ENCODE measurements at places on chromosomes 12 and 14.
A peak's percentile ranks its signal among the peaks of the same experiment; 100 is the strongest.

DNA sequence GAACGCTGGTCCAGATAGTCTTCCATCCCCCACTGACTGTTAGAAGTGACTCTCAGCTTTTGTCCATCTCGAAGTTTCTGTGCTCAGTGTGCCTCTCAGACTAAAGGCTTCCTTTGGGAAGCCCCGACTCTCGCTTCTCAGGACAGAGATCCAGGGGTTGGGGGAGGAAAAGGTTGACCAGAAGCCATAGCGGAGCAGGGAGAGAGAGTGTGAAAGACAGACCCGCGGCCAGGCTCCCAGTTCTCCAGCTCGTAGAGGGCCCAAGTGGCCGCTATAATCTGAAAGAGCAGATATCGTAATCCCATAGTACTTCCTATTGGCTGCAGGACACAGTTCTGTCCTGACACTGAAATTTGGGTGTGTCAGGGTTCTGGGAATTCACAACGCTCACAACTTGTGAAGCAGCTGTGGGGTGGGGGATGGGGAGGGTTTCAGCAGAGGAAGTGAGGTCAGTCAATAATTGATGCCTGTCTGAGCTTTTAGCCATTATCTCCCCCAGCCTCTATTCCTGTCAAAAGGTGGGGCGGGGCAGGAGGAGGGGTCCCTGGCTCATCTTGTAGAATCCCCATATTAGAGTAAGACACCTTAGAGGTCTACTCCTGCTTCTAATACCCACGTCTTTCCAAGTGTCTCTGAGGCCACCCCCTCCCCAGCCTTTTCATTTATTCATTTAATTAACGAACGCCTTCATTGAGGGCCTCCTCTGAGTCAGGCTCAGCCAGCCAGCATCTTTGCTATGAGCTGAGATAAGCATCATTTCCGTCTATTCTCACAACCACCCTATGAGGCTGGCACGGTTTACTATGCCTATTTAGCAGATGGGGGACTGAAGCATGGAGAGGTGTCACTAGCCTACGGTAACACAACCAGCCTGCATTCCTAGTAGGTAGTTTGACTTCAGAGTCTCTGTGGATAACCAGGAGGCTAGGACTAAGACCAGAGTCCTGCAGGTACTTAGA is 1.6 kb upstream of the ACVRL1 start:
- no peak for DNase-seq

GRCh38 chr12:77433799-77434198 is 368.4 kb upstream of the E2F7 start:
- DNase-seq = no peak

DNA sequence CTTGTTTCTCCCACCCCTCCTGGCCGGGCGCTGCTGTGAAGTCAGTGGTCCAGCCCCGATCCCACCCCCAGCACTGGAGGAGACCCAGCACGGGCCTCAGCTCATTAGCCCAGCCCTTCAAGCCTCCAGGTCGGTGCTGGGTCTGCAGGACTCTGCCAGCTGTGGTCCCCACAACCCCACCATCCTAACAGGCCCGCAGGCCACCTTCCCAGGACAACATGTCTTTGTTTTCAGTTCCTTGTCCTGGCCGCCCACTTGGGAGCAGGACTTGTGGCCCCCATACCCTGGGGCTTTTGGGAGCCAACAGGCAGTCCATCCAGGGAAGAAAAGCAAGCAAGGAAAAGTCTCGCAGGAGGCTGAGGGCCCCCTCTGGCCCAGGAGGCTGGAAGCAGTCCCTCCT is 60.0 kb downstream of the HRK start:
- DNase-seq = no peak

DNA sequence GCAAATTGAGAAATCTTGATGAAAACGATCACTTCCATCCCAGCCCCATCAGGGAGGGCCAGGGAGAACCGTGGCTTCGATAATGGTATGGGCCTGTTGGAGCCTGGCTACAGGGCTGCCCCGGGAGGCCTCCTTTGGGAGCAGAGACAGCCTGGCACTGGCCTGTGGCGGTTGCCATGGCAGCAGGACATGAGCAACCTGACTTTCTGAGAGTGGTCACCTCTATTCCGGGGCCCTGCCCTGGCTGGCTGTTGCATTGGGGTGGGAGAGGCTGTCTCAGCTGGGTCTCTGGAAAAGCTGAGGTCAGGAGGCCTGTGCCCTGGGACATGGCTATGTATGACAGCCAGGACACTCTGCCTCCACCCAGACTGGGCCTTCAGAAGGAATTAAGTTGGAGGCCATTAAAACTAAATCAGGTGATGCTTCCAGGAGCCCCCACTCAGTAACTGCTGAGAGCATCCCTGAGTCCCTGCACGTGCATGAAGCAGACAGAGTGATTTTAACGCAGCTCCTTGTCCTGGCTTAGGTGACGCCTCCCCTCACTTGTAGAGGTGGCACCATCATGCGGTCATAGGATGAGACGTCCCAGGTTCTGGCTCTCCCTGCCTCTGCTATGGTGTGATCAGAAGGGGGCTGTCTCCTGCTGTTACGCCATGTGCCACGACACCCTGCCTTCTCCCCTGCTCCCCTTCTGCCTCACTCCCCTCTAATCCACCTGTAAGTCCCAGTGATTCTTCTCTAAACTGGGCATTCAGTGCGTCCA is 126.3 kb downstream of the SLC25A47 start:
- no peak for DNase-seq

- DNase-seq = no peak
These were observed 198.7 kb upstream of the EEA1 start for GRCh38 chr12:93127582-93128331.

DNA sequence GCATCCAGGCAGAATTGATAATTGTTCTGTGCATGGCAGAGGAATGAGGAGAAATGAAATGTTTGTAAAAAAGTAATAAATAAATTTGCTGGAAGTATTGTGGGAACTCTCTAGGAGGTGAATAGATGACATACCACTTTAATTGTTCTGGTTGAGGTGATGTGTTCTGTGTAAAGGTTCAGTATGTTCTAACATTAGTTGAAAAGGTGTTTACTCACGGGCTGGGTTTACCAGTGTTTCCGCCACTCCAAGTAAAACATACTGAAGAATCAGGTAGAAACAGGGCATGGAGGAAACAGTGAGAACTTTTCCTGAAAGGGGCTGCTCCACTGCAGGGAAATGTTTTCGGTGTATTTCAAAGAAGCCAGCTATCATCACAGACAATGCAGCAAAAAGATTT is 53.3 kb downstream of the SLC15A5 start:
- no peak for DNase-seq

GRCh38 chr12:95215949-95216348 is 1.3 kb downstream of the FGD6 start:
- DNase-seq = peak; percentile 65

- no peak for DNase-seq
These were observed 147.2 kb downstream of the DACT1 start for GRCh38 chr14:58784931-58785330.

GRCh38 chr14:74951443-74952179 is 3.8 kb downstream of the PGF start:
- DNase-seq = no peak

- no peak for DNase-seq
These were observed 72.4 kb downstream of the HECTD4 start for GRCh38 chr12:112309797-112310196.

- no peak for DNase-seq
These were observed 109.5 kb downstream of the NT5DC3 start for GRCh38 chr12:103731539-103731938.

DNA sequence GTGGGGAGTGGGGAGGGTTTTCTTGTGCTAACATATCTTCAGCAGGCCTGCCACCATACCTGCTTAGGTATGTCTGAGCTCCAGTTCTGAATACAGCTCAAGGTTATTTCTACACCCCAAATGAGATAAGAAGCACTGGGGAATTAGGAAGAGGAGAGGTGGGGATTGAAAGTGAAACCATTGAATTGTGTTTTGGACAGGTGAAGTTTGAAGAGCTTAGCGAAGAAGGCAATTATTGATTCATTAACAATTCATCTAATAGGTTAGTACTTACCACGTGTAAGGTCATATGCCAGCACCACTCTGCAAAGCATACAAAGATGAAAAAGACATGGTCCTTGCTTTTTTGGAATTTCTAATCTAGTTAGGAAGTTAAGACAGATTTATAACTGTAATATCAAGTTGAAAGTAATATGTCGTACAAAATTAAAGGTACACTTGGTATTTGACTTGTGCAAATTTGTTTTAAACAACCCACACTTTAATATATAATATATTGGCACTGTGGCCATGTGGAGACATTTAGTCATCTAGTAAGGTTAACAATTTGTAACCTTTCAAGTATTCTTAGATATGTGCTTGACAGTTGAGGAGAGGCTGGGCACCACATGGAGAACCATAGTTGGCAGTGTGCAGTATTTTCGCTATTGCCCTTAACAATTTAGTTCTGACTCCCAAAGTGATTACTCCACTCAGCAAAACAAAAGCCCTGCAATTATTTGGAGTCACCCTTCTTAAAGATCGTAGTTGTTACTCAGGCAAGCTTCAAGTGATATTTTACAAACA is 3.6 kb downstream of the SMCO3 start:
- no peak for DNase-seq

DNA sequence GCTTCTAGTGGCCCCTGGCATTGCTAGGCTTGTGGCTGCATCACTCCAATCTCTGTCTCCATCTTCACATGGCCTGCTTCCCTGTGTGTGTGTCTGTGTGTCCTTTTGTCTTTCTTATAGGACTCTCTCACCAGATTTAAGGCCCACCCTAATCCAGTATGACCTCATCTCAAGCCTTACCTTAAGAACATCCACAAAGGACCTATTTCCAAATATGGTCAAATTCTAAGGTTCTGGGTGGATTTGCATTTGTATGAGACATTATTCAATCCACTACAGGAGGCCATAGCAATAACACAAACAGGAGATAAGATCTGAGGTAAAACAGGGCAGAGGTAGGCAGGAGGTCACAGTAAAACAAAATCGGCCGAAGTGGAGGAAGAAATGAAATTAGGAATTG is 375.9 kb downstream of the BTG1 start:
- no peak for DNase-seq
